ENCODE measurements at places on chromosomes 12 and 14.

DNA sequence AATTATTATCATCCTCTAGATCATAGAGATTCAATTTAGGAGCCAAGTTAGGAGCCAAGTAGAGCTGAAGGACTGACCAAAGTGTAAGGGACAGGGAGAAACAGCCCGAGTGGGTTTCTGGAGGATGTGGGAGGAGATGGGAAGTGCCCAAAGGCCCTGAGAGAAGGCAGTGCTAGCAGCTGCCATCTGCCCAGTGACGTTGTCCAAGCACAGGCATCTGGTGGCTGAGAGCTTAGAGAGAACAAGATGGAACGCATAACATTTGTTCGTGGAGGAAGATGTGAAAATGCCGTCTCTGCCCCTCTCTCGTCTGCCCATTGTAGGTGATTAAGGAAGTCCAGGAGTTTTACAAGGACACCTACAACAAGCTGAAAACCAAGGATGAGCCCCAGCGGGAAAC, 34.7 kb downstream of the CD9 start:
- no peak for DNase-seq

- DNase-seq: no peak
Observed at GRCh38 chr12:68508576-68508975, 102.1 kb upstream of the RAP1B start.

DNA sequence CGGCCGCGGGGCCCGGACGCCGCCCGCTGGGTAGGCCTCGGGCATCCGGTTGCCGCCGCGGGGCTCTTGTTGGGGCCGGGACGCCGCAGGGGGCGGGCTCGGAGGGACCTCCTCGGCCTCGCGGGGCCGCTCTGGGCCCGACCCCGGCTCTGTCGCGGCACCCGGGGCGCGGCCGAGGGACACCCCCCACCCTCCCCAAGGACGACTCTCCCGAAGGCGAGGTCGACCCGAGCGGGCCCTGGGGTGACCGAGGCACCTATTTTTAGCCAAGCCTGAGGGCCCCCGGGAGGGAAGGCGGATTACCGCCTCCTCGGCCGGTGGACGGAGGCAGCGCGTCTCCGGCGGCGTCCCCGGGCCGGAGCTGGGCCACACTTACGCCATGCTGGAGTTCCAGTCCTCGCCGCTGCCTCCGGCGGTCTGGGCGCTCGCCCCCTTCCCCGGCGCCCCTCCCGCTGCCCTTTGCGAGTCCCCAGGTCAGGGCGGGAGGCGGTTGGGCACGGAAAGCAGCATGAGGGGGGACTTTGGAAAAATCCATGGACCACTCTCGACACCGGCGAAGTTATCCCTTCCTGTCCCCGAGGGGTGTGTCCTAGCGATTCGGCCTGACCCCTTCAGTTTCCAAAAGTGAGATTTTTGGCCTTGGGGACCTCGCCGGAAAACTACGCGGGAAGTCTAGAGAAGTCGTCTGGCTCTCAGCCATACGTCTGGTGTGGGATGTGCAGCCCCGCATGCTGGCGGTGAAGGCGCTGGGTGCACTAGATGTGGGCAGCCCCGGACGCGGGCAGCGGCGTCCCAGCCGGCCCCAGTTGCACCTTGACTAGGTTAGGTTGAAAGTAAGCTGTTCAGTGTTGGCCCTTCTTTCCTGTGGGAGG, 699 bp downstream of the KTN1 start:
- DNase-seq: peak; percentile 43

DNA sequence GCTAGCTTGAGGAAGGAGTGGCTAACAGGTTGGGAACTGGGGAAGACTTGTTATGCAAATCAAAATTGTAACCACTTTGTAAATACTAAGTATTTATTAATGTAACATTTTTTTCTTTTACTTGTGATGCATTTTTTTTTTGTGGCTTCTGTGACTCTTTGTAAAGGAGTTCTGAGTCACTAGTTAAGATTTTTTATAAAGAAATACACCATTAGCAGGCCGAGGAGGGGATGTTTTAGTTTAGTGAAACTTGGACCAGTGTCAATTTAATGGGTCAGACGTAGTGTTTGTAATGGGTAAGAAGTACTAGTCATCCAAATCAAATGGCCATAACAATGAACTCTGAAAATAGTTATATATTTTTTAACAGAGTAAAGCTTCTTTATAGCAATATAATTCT, 43.1 kb downstream of the AKAP6 start:
- DNase-seq: peak; percentile 96

DNA sequence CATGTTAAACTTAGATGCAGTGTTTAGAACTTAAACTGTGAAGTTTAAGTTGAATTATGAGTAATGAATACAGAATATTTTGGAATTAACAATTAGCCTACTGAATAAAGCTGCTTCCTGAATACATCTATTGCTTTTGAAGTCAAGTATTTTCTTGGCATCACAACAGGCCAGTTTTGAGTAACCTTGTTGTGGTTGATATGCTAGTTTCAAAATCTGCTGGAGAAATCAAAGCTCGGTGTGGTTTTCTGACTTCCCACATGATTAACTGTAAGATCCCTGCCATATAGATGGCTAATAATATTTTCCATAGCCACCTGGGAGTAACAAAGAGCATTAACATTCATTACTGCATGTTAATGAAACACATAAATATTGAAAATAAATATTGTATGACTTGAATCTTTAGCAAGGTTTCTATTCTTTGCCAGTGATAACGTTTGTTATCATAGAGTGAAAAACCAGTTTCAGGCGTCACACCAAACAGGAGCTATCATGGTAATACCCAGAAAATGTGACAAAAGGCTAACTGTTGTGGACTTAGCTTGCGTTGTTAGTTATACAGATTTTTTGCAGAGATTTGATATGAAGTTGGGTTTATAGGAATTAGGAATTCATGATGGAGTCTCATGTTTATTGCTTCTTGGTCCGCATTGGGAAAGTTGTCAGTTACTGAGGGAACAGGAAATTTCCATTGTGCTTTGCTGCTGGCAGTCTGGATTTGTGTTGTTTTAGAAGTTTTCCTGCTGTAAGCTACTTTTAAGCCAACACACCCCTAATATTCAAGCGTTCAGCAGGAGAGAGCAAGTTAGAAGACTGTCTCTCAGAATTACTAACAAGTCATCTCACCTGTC, 32.1 kb downstream of the PPFIBP1 start:
- DNase-seq: peak; percentile 89

DNA sequence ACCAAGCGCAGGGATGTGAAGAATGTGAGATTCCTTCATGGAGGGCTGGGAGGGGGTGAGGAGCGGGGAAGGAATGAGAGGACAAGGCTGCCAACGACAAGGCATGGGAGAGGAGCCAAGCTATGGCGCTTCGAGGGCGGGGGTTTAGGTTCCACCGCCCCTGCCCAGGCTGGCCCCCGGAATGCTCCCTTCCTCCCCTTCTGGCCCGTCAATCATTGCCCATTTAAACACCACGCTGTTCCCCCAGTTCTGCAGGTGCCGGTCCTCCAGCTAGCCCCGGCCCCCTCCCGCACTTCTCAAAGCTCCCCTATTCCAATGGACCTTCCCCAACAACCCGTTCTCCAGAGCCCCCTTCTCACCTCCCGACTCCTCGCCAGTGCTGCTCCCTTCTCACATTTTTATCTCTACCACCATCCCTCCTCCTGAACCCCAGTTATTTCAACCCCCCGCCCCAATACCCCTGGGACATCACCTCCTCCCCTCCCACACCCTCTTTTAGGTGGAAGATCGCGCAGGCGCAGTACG, 428 bp downstream of the RNF41 start:
- DNase-seq: peak; percentile 58

DNA sequence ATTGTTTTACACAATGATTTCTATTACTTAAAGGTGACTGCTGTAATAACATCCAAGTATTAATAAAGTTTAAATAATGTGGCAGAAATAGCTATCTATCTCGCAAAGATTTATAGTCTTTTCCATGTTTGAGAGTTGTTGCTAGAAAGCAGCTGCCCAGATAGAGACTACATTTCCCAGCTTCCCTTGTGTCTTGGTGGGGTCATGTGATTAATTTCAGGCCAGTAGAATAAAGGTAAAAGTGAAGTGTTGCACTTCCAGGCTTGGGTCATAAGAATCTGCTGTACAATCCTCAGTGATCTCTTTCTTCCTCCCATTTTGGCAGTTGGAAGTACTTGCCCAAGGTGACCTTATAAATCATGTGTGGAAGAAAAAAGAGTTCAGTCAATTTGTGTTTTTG, 449.7 kb upstream of the USP15 start:
- DNase-seq: no peak

DNA sequence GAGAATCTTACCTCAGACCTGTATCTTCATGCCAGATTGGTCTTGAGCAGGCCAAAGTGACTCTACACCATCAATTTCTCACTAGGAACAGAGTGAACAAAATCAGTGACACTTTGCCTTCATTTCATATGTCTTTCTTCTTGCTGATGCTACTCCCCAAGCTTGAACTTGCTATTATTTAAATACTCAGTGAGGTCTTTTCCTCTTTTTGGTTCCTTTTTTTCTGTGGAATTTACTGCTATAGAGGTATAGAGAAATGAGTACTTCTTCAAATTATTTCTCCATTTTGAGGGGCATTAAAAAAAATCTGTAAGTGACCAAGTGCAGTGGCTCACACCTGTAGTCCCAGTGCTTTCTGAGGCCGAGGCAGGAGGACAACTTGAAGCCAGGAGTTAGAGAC, at the start of gene GPR33:
Gene GPR33 (minus strand): TSS at position 154 of the 400 bp plus-strand sequence. CDS start 4,074 bp downstream, outside the sequence.
- DNase-seq: no peak

DNA sequence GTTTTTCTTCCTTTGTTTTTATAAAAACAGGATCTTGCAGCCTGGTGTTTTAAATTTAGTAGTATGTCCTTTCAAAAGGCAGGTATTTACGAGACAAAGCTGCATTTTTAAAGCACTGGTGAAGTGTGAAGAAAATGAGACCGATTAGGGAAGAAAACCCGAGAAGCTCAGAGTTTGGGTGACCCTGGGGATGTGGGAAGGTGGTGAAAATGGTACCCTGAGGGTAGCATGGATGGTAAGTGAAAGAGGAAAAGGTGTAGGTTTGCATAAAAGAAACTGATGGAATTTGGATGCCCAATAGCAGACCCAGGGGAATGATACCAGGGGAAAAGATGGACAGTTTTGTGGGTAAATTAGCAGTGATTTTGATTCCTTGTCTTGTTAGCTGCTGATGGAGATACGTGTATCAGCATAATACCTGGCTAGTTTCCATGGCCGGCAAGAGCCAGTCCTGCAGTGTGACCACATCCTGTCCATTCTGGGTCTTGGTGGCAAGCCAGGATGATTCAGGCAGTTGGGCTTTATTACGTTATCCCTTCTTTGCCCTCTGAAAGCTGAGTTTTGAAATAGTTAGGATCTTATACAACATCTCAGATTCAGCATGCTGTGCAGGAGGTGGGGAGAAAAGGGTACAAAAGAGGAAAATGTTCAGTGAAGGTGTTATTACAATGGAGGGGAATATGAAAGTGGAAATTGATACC, 8.9 kb downstream of the BICD1 start:
- DNase-seq: peak; percentile 100

Measured in iris pigment epithelial cell (primary cell).